ENCODE measurements at places on chromosomes 13 and 19.

DNA sequence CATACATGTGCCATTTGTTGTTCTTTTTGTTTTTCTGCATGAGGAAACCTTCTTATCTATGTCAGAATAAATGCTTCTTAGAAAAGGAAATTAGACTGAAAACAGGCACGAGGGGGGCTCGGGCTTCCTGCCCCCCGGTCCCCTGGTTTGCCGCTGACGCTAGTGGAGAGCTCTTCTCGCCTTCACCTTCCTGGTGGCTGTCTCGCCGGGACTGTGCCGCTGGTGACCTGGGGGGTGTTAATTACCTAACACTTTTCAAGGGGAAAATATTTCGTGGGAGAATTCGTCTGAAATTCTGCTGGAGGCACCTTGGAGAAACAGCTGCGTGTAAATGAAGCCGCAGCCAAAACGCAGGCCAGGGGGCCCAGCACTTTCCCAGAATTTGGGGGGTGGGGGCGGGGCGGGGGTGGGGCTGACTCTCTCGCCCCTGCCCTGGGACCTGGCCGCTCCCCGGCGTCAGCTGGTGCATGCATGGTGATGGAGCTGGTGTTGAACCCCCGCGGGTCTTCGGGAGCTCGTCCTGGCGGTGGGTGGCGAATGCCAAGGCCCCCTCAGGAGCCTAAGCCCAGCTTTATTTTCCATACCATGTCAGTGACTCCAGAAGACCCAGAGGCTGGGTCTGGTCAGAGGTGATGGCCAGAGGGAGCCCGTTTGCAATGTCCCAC is 58.3 kb upstream of the MCF2L start:
- DNase-seq: no peak

- DNase-seq: peak; percentile 12
Measured at GRCh38 chr13:51453959-51454703, 1.3 kb upstream of the INTS6 start.

DNA sequence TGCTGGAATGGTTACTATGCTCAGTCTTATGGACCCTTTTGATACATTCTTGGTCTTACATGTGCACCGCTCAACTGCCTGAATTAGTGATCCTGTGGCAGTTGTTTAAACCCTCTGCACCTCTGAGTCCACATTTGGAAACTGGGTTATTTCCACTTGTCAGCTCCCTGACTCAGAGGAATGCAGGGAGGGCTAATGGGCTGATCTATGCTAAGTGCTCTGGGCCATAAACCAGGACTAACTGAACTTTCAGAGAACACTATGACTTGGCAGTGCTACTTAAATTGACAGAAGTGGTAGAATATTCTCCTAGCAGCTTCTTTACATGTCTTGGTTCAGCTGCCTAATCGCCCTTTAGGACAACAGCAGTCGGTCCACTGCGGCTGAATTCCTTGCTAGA is 26.8 kb upstream of the MED4 start:
- DNase-seq: no peak

GRCh38 chr19:8615813-8616596 is 5.5 kb upstream of the ADAMTS10 start:
- no peak for DNase-seq
